Stimulated activated CD8-positive, alpha-beta memory T cell treated with anti-CD3 and anti-CD28 coated beads, Interleukin-15, amount 100 ng/mL, for 4 hours (primary cell): ENCODE measurements at places on chromosomes 16 and 17.
A peak's percentile ranks its signal among the peaks of the same experiment; 100 is the strongest.

GRCh38 chr16:66490774-66491715 is 58.9 kb downstream of the TK2 start:
- DNase-seq, result no peak

- no peak for DNase-seq
Measured at GRCh38 chr17:58694302-58694701, 1.9 kb downstream of the RAD51C start.

DNA sequence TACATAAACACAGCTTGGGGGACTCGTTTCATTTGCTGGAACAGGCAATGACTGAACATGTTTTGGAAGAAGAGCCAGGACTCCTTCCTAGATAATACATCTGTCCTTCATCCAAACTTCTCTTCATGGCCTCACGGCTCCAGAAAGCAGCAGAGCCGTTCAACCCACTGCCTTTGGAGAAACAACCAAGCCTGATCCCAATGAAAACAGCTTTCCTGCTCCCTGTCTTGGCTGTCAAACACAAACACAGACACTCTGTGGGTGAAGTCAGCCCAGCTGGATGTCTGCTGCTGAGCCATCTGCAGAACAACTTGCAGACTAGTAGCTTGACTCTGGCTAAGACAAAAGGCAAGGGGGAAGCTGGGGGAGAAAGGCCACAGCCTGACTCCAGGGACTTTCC is 345.1 kb upstream of the PSMD7 start:
- DNase-seq, result no peak

DNA sequence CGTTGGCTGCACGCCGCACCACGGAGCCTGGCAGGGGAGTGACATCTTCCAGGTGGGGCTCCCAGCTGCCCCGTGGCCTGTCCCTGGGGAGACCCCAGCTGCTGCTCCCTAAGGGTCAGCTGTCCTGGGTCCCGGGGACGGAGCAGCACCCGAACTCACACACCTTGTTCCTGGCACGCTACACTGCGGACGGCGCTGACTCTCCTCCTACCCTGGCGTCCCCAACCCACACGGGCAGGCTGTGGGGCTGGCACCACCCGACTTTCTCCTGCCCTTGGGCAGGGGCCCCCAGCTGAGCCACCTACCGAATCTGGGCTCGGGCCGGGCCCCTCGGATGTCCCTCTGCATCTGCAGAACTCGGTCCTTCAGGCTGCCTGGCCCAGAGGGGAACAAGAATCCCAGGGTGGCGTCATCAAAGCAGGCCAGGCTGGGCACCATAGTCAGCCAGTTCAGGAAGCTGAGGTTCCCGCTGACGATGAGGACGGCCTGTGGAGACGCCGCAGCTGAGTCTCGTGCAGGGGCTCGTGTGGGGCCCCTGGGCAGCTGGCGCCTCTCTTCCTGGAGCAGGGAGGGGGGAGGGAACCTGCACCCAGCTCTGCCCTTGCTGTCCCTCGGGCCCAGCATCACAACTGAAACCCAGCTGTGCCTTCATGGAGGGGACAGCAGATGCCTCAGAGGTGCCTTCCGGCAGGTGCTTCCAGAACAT is 70.5 kb upstream of the GNG13 start:
- no peak for DNase-seq

- DNase-seq, result no peak
Measured at GRCh38 chr17:36661047-36661666, 59.8 kb downstream of the MRM1 start.

GRCh38 chr16:53099318-53100130 is 44.7 kb downstream of the CHD9 start:
- peak; percentile 33 for DNase-seq

DNA sequence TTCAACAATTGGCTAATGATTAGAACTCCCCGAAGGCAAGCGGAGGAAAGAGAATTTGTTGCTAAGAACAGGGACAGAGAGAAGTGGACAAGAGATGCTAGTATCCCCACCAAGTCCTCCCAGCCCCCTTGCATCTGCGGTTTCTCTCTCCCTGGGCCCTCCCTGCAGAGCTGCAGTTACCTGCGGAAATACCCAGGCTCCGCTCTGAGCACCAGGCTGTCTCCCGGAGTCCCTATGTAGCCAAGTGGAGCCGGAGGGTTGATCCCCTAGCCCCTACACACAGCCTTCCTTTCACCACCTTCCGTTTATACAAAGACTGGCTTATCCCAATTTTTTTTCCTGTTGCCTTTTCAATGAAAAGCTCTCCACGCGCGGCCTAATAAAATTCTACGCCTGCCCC is 834.4 kb downstream of the KCNJ2 start:
- no peak for DNase-seq

DNA sequence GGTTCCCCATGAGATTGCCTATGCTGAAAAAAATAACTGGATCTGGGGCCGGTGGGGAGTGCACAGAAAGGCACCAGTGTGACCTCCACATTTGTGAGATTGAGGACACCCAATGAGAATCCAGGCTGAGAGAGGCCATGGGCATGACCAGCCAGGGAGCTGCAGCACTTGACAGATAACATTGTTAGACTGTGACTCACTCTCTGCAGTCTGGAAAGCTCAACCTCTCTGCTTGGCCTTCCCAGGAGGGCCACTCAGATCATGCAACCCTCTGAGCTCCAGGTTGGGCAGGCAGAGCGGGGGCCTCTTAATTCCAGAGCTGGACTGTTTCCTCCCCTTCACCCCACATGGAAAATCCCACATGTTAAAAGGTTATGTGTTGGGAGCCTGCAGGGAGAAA is 30.1 kb downstream of the FZD2 start:
- no peak for DNase-seq

DNA sequence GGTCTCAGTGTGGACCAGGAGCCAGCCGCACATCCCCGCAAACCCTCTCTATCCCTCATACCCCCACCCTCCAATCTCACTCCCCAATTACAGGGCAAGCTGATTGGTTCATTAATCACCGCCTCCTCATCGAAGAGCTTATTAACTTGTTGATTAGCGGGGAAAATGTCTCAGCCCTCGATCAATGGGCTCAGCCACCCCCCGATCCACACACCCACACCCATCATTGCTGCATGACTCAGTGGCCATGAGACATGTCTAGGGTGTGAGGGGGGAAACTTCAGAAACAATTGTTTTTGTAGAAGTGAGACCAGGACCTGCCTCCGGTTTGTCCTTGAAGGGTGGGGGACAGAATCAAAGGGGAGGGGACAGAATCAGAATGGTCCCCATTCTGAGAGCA is 2.5 kb upstream of the PYY start:
- DNase-seq, result no peak

DNA sequence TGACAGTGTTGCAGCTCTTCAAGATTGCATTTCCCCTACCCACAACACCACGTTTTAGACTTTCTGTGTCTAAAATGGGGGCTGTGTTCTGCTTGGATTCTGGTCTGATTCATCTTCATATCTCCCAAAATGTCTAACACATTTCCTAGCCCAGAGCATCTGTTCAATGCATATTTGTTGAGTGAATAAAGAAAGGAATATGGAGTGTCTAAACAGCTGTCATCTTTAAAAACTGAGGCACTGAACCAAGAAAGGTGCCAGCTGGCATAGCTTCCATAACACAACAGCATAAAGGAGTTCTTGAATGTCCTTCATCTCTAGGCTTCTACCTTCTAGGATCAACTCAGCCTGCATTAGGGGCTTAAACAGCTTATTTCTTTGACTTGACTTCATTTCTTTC is 67.4 kb downstream of the CDH11 start:
- no peak for DNase-seq

DNA sequence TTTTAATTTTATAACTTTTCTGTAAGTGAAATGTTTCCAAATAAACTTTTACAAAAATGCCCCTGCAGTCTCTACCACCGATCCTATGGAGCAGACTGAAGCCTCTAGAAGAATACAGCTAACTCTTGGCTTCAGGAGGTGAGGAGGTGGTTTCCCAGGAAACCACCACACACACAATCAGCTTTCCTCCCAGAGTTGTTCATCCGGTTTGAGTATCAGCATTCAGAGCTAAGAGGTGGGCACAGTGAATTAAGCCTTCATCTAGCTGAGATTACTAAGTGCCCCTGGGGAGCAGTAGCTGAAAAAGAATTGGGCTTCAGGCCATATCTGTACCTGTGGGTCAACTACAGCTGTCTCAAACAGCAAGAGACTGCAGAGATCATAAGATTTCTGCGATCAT is 139.7 kb downstream of the AATF start:
- DNase-seq, result no peak

GRCh38 chr17:19868079-19868395 is 301 bp upstream of the ULK2 start:
- no peak for DNase-seq

DNA sequence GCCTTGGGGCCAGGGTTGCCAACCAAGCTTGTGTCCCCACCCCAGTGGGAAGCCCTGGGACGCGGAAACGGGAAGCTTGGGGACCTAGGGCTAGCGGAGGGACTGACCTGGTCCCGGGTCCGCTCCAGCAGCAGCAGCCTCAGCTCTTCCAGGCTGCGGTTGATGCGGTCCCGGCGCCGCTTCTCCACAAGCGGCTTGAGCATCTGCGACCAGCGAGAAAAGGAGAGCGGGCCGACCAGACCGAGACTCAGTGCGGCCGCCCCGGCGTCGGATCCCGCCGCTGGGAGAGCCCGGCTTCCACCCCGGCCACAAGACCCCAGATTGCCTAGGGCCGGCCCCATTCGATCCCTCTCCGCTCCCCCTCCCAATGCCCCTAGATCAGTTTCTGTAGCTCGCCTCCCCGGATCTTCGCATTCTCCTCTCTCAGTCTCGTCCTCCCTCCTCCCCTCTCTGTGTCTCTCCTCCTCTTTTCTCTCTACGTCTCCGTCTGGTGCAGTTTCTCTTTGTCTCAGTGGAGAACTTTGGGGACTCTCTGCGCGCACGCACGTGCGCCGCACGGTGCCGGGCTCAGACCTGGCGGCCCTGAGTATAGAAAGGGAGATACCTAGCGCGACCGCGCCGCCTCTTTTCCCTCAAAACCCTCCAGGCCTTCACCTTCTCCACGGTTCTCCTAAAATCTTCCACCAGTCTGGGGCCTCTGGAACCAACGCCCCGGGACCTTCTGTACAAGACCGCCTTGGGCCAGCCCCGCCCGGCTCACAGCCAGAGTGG is 797 bp downstream of the HES7 start:
- no peak for DNase-seq

- no peak for DNase-seq
Measured at GRCh38 chr17:61000911-61001310, 323.3 kb downstream of the BCAS3 start.

GRCh38 chr17:44539673-44540072 is 17.6 kb upstream of the FZD2 start:
- DNase-seq, result no peak

DNA sequence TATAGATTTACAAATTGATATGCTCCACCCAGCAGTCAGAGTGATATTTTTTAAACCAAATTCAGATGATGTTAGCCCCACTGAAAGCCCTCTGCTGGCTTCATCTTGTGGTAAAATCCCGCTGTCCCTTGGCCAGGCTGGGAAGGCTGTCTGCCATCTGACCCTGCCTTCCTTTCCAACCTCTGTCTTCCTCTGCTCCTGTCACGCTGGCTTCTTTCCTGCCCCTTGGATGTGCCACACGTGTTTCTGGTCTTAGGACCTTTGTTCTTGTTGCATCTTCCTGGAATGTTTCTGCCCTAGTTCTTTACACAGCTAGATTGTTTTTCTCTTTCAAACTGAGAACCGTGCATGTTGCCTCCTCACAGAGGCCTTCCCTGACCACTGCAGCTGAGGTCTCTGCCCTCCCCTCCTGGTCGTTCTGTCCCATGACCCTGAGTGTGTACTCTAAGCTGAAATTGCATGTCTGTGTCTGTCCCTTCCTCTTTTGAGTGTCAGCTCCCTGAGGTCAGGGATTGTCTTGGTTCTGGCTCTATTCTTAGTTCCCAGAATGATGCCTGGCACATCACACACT is 11.4 kb downstream of the NT5M start:
- DNase-seq, result no peak

DNA sequence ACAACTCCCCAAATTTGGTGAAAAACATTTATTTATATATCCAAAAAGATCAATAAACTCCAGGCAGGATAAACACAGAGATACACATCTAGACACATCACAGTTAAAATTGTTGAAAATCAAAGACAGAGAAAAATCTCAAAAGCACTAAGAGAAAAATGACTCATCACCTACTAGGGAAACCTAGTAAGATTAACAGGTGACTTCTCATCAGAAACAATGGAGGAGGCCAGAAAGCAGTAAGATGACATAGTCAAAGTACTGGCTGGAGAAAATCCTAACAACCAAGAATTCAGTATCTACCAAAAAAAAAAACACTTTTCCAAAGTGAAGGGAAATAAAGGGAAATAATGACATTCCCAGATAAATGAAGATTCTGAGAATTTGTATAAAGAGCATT is 33.8 kb downstream of the ULK2 start:
- DNase-seq, result no peak

DNA sequence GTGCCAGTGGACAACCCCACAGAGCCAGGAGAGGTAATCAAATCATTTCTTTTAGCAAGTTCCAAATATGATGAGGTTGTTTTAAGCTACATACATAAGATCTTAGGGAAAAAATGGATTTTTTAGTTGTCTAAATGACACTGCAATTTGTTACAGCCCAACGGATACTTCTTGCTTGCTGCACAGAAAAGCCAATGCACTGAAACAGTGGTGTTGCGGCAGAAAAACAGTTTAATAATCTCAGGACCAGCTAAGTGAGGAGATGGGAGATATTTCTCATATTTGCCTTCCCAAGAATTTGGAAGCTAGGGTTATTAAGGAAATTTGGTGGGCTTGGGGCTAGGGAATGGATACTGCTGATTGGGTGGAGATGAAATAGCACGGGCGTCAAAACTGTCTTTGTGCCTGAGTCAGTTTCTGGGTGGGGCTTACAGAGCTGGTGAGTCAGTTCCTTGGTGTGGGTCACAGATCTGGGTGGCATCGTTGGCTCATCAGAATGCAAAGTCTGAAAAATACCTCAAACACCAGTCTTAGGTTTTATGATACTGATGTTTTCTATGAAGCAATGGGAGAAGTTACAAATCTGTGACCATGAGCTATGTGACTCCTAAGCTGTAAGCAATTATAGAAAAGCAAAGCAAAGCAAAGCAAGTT is 255.4 kb downstream of the IRX3 start:
- no peak for DNase-seq

DNA sequence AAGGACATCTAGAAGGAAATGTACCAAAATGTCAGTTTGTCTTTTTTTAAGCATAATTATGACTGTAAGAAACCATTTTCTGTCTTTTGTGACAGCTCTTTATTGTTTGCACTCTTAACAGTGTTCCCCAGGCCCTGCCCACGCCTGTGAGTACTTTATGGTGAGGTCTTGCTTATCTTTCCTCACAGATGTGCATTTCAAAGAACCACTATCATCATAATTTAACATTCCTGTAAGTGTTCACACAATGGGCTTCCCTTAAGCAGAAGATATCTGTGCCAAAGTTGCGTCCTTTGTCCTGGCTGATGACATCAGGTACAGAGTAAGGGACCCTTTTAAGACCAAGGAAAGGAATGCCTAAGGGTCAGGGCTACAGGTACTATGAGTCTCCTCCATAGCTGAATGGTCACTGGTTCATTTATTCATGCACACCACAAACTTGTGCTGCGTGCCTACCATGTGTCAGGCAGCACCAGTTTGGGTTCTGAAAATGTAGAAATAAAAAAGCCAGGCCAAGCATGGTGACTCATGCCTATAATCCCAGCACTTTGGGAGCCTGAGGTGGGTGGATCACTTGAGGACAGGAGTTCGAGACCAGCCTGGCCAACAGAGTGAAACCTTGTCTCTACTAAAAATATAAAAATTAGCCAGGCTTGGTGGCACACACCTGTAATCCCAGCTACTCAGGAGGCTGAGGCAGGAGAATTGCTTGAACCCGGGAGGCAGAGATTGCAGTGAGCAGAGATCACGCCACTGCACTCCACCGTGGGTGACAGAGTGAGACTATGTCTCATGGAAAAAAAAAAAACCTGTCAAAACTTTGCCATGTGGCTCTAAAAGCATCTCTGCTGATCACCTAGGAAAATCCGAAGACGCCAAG is 55.4 kb upstream of the NLK start:
- no peak for DNase-seq

GRCh38 chr16:23940111-23940510 is 104.3 kb downstream of the PRKCB start:
- no peak for DNase-seq
